Activated CD8-positive, alpha-beta memory T cell treated with anti-CD3 and anti-CD28 coated beads, Interleukin-2, amount 50 U/mL, for 4 hours (primary cell): ENCODE measurements at places on chromosomes 12 and 14.

GRCh38 chr14:62053188-62053587 is 291.0 kb downstream of the SNAPC1 start:
- no peak for DNase-seq

GRCh38 chr14:22487401-22487800 is 101.6 kb downstream of the DAD1 start:
- DNase-seq = no peak

GRCh38 chr12:42421844-42422779 is 96.1 kb downstream of the PPHLN1 start:
- no peak for DNase-seq

- no peak for DNase-seq
Observed at GRCh38 chr14:87617079-87617478, 375.9 kb downstream of the GALC start.

GRCh38 chr14:37179896-37180502 is 7.6 kb upstream of the SLC25A21 start:
- DNase-seq = no peak

DNA sequence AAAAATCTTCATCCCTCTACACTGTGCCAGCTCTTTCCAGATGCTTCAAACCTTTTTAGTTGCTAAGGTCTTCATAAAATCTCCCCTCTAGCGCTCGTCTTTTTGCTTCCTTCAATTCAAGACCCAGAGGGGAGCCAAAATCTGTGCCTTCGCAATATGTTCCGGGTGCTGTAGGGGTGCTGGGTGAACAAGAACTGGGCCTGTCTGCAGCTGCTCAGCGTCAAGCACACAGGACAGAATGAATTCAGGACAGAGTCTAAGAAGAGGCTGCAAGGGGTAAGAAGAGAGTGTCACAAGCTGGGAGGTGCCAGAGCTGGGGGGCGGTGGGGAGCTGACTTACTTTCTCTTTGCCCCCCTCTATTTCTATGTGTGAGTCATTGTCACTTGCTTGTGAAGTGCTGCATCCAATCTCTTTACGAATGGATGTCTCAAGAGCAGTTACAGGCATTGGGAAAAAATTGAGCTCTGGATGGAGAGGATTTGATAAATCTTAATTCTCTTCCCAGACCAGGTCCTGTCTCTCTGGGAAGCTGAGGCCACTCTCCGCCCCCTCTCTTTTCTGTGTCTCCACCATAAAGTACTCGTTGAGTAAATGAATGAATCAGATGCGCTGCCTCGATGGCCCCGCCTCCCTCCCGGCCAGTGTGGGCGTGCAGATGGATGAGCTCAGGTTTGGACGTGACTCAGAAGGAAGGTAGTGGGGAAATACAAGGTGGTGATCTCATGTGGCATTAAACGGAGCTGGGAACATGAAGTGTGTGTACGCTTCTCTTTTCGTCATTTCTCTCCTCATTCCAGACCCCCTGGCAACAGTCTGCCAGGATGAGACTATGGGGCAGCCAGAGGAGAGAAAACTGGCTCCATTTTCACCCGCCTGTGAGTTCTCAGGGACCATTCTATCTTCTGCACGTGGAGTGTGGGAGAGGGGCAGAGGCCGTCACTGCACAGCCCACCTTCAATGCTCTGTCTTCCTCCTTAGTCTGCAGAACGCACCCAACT is 91.3 kb downstream of the TSPAN9 start:
- DNase-seq = no peak

DNA sequence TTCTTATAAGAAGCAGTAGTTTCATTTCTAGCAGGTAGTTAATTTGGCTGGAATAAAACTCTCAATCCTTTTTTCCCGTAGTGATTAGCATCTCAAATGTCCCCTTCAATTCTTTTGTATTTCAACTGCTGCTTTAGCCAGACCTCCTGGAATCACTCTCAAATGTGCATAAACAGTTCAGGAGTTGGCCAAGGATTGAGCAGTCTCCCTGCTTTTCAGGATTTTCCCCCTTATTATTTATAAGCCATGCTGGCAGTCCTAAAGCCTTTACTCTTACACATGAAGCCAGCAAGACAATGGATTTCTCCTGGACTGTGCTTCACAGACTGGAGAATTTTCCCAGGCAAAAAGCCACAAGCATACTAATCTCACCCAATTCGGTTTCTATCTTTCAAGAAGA is 950.1 kb downstream of the VRK1 start:
- DNase-seq = no peak

DNA sequence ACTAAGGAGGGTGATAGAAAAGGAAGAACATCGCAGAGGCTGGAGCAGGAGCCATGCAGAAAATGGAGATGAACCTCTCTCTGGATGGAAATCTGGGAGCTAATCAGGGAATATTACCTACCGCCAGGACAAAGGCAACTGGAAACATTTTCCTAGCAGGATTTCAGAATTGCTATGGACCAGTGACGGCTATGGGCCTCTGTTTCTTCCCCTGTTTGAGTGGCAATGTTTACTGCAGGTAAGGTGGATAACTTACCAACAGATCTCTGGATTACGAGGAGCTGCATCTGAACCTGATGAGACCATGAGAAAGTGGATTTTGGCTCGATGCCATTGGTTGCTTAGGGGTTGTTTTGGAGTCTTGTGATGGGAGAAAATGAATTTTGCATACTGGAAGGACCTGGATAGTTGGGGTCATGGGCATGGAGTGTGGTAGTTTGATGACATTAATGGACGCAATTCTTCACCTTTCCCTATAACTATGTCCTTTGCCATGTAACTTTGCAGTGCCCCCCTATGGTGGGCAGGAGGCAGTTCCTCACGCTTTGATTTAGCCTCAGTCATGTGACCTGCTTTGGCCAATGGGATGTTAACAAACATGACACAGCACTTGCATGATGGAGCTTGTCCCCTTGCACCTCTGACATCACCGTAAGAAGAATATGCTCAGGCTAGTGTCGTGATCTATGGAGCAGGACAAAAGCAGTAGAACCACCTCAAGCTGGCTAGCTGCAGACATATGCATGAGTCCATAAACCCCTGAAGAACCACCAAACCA is 51.1 kb downstream of the CALM1 start:
- no peak for DNase-seq

DNA sequence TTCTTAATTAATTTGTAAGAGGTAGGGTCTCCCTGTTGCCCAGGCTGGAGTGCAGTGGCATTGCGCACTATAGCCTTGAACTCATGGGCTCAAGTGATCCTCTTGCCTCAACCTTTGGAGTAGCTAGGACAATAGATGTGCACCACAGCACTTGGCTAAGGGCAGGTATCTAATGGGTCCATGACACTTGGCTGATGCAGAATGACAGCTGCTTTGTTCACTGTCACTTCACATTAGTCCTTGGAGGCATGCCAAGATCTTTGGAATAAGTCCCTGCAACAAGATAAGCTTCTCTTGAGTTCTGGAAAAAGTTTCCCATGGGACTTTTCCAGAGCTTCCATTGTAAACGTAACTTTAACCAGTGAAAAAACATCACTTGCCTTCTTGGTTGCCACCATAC is 23.4 kb downstream of the COQ6 start:
- DNase-seq = no peak

GRCh38 chr14:70188659-70189455 is at the start of gene SLC8A3:
Gene SLC8A3 (minus strand): TSS chr14:70188951. CDS start chr14:70168422, 20,529 bp downstream.
- DNase-seq = peak; percentile 16

DNA sequence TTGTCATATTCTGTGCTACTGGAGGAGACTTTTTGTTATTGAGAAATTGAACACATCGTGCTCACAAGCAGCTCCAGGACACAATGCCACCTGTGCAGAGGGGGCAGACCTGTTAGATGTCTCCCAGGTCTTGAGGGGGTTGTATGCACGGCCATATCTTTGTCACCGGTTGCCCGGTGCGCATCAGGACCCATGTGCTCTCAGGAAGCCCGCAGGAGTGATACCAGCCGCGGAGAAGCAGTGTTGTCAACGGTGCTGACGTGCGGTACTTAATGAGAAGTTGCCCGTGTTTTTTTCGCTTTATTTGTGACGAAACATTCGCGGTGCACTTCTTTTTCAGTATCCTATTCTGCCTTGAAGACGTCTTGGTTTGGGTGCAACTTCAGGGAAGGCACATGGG is 128.2 kb upstream of the RTL1 start:
- no peak for DNase-seq

GRCh38 chr12:67690656-67691055 is 42.1 kb downstream of the DYRK2 start:
- no peak for DNase-seq

DNA sequence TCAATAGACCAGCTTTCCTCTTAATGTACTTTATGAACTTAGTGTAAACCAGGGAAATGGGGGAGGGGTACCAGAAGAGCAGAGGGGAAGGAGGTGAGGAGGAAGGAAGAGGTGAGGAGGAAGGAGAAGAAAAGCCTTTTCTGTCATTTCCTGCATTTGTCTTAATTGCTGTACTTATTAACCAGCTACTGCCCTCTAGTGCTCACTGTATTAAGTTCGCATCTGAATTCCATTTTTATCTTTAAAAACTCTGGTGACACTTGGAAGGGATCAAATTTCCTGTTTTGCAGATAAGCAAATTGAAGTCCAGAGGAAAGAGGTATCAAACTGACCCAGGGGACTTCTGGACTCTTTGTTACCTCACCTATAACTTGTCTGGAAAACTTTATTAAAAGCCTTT is 22.2 kb downstream of the MANSC1 start:
- no peak for DNase-seq

- no peak for DNase-seq
Observed at GRCh38 chr12:62301799-62302133, 41.6 kb downstream of the USP15 start.

DNA sequence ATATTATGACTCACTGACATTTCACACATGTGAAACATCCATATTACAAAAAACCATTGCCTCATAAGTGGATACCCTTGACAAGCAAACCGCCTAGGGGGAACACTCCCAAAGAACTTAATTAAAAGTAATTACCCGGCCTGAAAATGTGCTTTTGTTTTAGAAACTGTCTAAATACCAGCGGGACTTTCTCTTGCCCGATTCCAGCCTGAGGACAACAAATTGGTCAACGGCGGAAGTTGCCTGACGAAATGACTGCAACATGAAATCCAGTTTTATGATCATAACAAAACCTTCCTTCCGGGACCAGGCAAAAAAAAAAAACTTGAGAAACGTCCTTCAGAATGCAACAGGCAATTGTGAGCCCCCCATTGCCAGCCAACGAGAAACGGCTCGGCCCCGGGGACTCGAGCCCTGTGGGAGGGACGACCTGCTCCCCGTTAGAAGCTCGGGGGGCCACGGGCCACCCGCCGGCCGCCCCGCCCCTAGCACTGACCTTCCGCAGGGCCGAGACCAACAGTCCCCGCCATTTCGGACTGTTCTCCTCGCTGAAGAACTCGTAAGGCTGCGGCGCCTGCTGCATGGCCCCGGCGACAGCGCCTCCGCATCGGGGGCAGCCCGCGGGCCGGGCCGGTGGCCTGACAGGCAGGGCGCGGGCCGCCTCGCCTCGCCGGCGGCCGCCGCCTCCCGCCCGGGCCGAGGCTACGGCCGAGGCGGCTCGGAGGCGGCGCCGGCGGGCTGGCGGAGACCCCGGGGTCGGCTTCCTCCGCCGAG is 490 bp downstream of the SOS2 start:
- DNase-seq = peak; percentile 28

- no peak for DNase-seq
Observed at GRCh38 chr12:94469522-94469921, 9.9 kb upstream of the CEP83 start.

GRCh38 chr14:92539875-92540274 is 26.3 kb downstream of the RIN3 start:
- DNase-seq = no peak

- no peak for DNase-seq
Observed at GRCh38 chr14:95059126-95059525, 98.2 kb downstream of the DICER1 start.

DNA sequence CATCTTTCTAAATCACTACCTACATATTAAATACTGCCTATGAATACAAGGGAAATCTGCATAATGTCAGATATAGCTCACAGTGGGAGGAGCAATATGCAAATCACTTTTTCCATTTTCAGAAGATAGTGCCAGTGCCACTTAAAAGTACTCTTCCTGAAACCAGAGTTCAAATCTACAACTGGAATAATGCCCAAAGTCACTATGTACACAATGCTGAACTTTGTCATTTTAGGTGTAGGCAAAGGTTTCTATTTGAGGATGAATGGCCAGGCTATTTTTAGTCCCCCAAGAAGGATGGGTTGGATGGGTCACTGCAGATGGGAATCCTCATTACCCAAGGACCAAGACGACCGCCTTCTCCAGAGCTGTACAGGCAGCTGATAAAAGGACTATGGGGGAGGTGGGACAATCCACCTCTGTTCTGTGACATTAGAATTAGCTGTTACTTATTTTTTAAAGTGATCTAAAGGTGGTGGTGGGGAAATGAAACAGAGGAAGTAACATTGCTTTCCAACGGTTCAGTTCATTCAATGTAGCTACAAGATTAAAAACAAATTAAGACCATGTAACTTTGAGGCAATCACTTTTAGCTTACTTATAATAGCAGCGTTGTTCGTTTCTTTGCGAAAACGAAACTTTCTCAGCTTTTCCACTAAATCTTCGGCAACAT is 5.6 kb downstream of the GMFB start:
- DNase-seq = no peak

DNA sequence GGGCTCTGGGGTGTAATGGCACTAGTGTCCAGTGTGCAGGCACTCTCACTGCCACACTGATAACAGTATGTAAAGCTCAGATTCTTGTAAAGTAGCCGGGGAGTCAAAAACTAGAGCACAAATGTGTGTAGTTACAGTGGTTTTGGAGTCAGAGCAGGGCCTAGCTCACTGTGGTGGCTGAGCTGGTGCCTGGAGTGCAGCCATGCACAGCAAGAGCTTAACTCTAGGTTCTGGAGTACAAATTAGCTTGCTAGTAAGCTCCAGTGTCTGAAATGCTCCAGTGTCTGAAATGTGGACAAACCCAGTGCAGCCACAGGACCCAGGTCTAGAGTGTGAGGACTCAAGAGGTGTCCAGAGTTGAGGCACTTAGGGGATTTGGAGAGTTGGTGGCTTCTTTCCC is 149.2 kb downstream of the MSRB3 start:
- DNase-seq = no peak
